OCI-M1 (cell line): ENCODE measurements at places on chromosomes 5 and 9.

GRCh38 chr9:114280636-114281472 is 42.0 kb upstream of the ORM1 start:
- no peak for DNase-seq

GRCh38 chr9:11893331-11893730 is 799.9 kb upstream of the TYRP1 start:
- DNase-seq, result no peak

- DNase-seq, result peak; percentile 34
Observed at GRCh38 chr5:15834596-15835245, 334.7 kb downstream of the FBXL7 start.

- peak; percentile 46 for DNase-seq
Observed at GRCh38 chr9:68751556-68751955, 46.5 kb downstream of the PIP5K1B start.
